ENCODE measurements at places on chromosomes 4 and X. TPM values are rescaled to one million over a fixed set of nuclear protein-coding genes. Genes with fewer than 3 reads are reported as not detected.

GRCh38 chr4:111639876-111640275 is 505.4 kb upstream of the FAM241A start:
- DNase-seq = peak; percentile 83

GRCh38 chrX:16141422-16142245 is 18.3 kb downstream of the GRPR start:
- no peak for DNase-seq

APELA gene
- total RNA-seq = 2.2 TPM

DNA sequence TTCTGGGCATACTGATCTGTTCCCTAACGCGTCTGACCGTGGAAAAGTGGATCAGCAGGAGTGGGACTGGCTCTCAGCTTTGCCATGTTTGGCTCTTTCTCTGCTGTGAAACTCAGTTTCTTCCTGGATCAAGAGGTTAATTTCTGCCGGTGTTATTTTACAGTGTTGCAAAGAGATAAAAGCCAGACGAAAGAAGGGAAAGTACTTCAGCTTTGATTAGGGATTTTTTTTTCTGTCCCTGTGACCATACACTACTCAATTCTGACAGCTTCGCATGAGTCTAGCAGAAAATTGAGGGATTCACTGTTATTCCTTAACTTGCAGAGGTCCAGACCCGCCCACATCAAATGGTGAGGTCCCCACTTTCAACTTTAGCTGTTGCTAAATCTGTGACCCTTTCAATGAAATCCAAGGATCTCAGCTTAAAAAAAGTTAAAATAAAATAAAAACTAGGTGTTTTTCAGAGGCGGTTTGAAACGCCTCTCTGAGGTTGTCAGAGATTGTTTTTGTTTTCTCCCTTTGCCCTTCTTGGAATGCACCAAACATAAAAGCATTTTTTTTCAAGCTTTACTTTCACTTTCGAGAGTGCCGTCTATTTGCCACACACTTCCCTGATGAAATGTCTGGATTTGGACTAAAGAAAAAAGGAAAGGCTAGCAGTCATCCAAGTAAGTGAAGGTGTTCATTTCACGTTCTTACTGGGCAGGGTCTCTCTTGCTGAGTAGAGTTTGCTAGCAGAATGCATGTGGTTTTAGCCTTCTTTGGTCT is at the start of gene TLR3:
TLR3 (plus strand) TSS at position 576 of the 768 bp plus-strand sequence. CDS start 7,464 bp downstream, outside the sequence.
- DNase-seq = peak; percentile 64

MUC7 gene
- 10.8 TPM for total RNA-seq

DNA sequence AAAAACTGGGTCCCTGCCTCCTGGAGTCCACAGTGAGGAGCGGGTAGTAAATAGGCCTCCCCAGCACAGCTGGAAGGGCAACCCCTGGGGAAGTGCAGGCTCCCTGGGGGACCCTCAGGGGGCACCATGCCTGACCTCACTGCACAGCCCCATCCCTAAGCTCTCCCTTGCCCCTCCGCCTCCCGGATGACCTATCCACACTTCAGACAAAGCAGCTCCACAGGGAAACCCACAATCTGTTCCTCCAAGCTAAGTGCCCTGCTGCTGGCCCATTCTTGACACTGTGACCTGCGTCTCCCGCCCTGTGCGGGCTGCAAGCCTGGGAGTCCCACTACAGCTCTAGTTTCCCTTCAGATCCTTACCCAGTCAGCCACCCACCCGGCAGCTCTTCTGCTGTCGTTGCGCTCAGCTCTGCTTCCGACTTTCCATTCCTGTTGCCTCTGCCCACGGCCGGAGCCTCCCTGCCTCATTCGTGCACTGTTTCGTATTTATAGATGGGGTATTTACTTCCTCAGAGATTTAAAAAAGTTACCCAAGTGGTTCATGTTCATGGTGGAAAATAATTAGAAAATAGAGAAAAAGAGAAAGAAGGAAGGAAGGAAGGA is 47.0 kb upstream of the STOX2 start:
- no peak for DNase-seq

MID1 gene
- 56.8 TPM for total RNA-seq
